Left lung (tissue), 14 donors: ENCODE measurements at places on chromosomes 4 and X.

- no peak for DNase-seq
These were observed 52.9 kb upstream of the TRPC5OS start for GRCh38 chrX:111823128-111823527.

- DNase-seq, result no peak
These were observed 17.2 kb upstream of the PRDM5 start for GRCh38 chr4:120939693-120940092.

- no peak for DNase-seq
These were observed 600 bp upstream of the HEPH start for GRCh38 chrX:66163447-66163846.

- no peak for DNase-seq
These were observed 60.9 kb downstream of the CPZ start for GRCh38 chr4:8653326-8654000.

GRCh38 chr4:99028187-99028586, 32.7 kb downstream of the METAP1 start:
- DNase-seq, result no peak

GRCh38 chr4:110540982-110541451, 65.1 kb downstream of the ENPEP start:
- DNase-seq, result no peak

DNA sequence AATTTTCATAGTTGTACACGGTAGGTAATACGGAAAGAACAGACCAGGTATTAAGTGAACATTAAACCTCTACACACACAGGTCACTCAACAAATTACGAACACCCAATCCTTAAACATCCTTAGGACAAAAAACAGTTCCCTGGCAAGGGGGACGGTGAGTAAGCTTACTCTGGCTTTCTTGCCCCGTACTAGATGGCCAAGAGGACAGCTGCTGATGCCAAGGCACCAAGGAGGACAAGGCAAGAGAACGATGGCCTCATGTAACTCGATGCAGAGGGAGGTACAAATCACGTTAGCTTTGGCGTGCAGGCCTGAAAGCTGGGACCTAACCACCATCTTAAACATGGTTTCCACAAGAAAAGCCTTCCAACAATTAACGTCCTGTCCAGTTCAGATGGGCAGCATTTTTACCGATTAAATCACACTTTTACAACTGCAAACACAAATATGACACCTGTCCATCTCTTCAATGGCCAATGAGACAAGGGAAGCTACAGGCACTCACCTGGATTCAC, 23.7 kb downstream of the FAT1 start:
- DNase-seq, result no peak
